Hematopoietic multipotent progenitor cell treated with erythropoietin and hydrocortisone succinate and interleukin-3 and kit ligand, for 17 days (in vitro differentiated cells): ENCODE measurements at places on chromosomes 1 and 21.

- DNase-seq = no peak
Measured at GRCh38 chr1:39089931-39090521, 63.9 kb downstream of the NDUFS5 start.

- no peak for DNase-seq
Measured at GRCh38 chr21:20169812-20170576, 828.2 kb upstream of the NCAM2 start.

DNA sequence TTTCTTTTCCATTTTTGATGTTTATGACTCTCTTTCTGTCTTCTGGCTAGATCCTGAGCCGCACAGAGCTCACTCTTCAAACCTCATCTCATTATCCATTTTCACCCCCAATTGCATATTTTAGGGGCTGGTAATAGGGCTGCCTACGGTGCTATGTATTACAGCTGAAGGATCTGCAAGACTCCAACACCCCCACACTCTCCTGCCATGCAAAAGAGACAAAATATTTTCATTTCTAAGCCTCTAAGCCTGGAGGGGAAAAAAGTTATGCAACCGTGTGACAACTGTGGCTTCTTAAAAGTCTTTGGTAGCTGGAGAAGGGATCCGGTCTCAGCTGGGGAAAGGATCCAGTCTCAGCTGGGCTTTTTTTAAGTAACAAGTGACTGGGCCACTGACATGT, 311.6 kb downstream of the NPHP4 start:
- no peak for DNase-seq

DNA sequence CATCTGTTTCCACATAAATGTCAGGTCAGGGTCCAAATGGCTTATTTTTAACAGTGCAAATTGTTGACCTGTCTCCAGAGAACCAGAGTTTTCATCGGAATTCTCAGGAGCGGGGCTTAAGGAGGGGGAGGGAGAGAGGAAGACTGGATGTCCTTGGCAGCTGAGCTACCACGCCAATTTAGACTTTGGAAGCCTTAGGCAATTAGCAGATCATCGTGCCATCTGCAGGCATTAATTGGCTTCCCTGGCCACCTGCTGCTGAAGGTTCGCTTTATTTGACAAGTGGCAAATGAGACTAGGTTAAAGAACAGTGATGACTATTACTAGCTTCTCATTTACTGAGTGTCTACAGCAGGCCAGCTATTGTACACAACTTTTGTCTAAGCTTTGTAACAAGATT, 43.7 kb downstream of the HLX start:
- DNase-seq = no peak

DNA sequence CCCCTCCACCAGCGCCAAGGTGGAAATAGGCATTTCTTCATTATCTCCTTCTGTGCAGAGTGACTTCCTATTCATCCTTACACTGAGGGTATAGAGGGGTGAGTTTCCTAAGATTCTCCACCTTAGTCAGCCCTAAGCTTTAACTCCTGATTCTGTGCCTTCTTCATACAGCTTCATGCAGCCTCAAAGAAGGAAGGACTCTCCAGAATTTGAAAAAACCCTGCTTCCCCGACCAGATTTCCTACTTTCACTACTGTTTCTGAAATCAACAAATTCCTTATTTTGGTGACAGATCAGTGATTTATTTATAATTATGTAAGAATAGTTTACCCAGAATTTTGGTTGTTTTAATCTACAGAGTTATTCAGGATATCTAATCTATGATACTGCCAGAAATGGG, 28.6 kb downstream of the GFI1 start:
- no peak for DNase-seq

GRCh38 chr21:45532826-45533360, 9.3 kb downstream of the SLC19A1 start:
- DNase-seq = no peak

- DNase-seq = no peak
Measured at GRCh38 chr1:11535761-11536572, 57.0 kb downstream of the DISP3 start.

DNA sequence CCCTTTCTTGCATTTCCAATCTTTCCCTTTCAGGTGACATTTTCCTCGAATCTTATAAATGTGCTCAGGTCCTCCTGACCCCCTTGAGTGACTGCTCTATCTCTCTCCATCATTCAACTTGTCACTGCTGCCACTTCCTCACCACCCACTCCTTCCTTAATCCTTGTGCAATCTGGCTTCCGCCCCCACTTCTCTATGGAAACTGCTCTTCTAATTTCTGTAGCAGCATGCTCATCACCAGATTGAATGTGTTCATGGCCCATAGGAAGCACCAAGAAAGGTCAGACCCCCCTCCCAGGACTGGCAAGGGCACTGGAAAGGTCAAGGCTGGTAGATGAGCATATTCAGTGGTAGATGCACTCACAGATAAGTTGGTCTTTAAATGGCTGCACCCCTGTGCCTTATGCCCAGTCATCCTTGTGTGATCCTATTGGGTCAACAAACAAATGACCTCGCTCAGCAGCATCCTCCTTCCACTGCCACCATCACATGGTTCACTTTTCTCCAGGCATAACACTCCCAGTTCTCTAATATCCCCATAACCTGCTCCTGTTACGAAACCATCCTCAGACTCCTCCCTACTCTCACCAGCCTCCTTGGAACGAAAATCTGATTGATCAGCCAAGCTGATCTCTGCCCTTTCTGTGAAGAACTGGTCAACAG, 288.5 kb upstream of the POU3F1 start:
- no peak for DNase-seq

DNA sequence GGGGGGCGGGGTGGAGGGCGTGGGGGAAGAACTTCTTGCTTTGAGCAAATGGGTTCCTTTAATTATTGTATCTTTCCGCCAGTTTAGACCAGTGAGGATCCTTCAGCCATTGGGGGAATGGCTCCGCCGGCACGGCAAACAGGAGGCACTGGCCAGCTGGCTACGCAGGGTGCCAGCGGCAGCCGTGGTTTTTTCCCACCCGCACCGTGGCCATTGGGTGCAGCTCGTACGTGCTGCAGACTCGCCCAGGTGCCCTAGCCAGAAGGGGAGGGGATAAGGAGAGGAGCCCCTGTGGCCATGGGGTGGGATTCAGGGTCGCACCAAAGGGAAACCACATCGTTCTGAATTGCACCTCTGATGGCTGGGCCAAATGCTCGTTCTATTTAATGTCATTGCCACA, 65.6 kb downstream of the RGSL1 start:
- no peak for DNase-seq

- DNase-seq = no peak
Measured at GRCh38 chr1:223199094-223199647, 56.1 kb upstream of the TLR5 start.

- no peak for DNase-seq
Measured at GRCh38 chr1:204920511-204920910, 49.8 kb downstream of the NFASC start.

- no peak for DNase-seq
Measured at GRCh38 chr1:97820470-97821188, 100.2 kb downstream of the DPYD start.

DNA sequence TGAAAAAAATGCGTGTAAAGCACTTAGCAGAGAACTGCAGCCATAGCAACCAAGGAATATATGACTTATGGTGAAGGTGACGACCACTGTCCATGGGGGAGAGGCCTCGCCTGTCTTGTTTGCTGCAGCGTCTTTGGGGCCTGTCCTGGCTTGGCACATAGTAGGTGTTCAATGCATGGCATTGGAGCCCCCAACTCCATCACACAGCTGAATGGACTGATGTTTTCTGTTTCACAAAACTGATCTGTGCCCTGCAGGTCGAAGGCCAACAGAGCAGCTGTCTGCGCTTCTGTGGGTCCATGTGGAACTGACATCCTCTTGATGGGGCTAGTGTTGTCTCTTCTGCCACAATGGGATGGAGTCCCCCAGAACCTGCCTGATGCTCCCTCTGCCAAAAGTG, 296.0 kb downstream of the PTPRU start:
- DNase-seq = no peak

GRCh38 chr1:162993846-162994245, 75.3 kb upstream of the RGS4 start:
- no peak for DNase-seq

- DNase-seq = no peak
Measured at GRCh38 chr1:78177708-78178270, 132.0 kb downstream of the GIPC2 start.

DNA sequence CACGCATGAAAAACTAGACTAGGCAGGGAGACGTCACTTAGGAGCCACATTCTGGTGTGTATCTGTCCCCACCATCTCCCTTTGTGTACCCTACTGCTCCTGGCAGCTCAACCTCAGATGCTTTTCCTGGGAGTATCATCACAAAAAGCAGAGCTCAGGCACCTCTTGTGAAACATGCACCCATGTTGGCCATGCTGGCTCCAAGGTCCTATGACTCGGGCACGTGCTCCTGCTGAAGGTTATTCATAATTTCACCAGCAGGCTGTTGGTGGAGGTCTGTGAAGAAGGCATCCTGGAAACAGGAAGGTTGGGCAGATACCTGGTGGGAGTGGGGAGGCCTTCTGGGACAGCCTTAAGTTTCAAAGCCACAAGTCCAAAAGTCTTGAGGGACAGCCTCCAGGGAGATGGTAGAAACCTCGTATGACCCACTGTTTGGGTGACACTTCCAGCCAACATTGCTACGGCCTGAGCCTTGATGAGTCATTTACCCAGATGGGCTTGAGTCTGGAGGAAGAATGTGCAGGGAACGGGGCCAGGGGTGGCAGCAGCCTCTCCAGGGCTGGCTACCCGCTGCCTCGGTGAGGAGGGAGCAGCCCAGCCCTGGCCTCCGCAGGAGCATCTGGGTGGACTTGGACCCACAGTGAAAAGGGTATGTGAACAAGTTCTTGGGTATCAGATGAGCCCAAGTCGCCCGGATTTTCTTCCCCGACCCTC, 75.8 kb downstream of the PGBD5 start:
- no peak for DNase-seq

GRCh38 chr1:223747838-223748335, 35.5 kb downstream of the CAPN2 start:
- no peak for DNase-seq

DNA sequence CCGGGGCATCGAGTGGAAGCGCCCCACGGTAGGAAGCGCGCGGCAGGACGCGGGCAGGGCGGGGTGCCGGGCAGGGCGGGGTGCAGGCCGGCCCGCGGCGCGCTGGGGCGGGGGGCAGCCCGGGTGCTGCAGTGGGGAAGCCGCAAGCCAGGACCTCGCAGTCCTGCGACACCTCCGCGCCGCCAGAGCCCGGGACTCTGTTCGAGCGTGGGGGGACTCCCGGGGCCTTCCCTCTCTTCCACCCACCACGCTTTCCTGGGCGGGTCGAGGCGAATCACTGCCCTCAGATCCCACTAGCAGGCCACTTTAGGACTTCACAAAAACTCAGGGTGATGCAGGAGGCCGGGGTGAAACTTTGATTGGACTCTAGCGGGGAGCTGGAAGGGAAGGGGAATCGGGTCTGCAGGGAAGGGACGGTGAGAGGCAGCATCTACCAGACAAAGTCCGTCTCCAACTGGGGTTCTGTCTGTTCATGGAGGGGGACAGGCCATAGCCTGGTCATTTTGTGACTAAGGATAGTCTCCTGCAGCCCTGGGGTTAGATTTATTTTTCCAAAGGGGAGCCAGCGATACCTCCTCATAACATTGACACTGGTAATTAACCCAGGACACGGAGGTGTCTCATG, 623 bp downstream of the CAPN2 start:
- no peak for DNase-seq

DNA sequence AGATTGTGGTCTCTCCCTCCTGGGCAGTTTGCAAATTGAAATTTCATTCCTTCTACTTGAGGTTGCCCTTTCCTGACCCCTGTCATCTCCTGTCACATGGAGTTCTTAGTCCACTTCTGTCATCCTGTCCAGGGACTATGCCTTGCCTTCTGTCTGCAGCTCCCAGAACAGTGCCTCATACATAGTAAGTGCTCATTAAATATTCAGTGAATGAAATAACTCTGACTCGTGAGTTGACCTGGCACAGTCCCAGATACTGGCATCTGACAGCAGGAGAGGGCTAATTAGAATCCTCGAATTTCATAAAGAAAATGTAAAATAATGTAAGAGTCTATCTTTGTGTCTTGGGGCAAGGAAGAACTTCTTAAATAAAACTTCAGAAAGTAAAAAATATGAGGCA, 50.8 kb downstream of the CNIH3 start:
- DNase-seq = no peak

- no peak for DNase-seq
Measured at GRCh38 chr1:899636-900317, 23.9 kb upstream of the SAMD11 start.

DNA sequence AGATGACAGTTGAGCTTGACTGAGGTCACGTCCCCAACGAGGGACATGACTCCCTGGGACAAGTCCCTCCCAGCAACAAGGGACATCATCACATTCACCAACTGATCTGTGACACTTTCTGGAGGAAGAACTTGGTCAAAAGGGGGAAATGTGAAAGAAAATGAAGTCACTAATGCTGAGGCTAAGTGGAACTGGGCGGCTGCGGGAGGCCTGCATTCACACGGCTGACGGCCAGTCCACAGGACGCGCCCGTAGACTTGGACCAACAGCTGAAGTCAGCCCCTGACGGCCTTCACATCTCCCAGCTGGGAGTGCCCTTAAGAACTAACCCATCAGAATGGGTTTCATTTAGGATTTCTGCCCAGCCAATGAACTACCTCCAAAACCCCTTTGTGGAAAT, 26.6 kb downstream of the POFUT2 start:
- no peak for DNase-seq

DNA sequence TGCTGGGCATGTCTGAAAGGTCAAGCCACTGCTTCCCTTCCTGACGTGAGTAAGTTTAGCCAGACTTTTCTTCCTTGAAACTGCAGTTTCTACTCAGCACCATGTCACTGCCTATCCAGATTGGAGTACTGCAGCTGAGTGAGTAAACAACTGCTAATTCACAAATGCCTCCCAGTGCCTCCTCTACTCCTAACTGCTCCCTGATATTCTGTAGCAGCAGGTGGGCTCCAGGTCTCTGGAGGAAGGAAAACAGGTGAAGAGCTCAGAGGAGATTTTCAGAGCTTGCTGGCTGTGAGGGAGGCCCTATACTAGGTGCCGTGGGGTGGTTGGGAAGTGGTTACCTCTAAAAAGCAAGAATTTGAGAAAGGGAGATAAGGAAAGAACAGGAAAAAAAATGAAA, 96.5 kb downstream of the KIF14 start:
- DNase-seq = no peak

DNA sequence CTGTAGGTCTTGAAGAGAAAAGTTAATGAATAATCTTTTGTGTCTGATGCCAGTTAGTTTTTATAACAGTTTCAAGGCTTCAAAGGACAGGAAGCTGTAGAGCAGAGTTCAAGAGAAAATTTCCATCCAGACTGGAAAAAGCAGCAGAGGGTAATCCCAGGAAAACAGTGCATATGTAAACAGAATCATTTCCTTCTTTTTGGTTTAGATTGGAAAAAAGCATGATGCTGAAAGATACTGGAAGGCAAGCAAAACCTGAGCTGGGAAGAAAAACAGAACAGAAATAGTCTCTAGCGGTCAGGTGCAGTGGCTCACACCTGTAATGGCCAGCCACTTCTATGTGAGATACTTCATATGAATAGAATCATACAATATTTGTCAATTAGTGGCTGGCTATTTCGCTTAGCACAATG, 71.9 kb downstream of the ZSWIM5 start:
- no peak for DNase-seq
